ENCODE measurements at places on chromosomes 12 and 14.

DNA sequence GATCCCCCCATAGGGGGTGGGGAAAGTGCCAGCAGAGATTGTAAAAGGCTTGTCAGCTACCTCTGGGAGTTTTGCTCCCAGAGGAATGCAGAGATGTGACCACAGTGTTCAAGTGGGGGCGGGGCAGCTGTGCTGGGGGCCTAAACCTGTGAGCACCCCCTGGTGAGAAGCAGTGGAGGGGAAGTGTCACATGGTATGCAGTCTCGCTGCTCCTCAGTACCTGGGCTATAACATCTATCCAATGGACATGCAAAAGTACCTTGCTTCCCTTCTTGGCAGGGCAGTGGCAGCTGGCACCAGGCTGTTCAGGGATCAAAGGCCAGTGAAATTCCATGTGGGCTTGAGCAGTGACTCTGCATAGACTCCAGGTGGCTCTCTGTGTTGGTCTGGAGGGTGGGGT is 20.3 kb downstream of the OR4K2 start:
- H3K4me3 ChIP-seq, result no peak overlapping the region
- H3K4me1 ChIP-seq, result no peaks in the 10 kb centered on the region
- no peak overlapping the region for H3K27ac ChIP-seq
- no peaks in the 10 kb centered on the region for H3K27me3 ChIP-seq
- H3K36me3 ChIP-seq, result no peaks in the 10 kb centered on the region
- DNase-seq, result no peak

DNA sequence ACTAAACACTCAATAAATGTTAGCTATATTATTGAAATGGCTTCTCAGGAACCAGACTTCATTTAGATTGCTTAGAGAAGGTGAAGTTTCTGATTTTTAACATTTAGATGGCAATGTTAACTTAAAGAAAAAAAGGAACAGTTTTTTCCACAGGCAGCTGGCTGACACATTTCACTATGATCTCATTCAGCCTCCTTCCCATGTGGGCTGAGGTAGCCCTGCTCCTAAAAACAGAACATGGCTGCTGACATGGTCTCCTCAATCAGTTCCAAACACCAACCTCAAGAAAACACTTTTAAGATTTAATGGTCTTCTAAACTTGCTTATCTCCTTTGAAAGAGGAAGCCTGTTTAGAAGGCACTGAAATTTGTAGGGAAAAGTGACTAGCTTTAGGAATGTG is 23.8 kb downstream of the GNS start:
- H3K4me1 ChIP-seq, result no peaks in the 10 kb centered on the region
- no peak for DNase-seq
- H3K27ac ChIP-seq, result no peak overlapping the region
- H3K4me3 ChIP-seq, result no peak overlapping the region
- H3K27me3 ChIP-seq, result no peaks in the 10 kb centered on the region

DNA sequence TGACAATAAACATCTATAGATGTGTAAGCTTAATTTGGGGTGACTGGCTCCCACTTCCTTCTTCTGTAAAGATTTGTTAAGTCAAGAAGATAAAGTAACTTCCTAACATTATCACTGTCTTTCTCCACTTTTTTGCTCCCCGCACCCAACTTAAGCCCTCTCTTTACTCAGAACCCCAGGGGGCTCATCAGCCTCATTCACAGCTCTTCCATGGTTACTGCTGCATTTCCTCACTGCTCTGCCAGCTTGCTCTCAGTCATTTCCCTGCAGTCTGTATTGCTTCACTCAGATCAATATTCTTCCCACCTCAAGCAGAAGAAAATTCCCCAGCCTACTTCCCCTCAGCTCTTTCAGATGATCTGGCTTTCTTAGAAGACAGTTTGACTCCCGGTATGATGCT is 102.0 kb downstream of the PIK3C2G start:
- H3K27ac ChIP-seq, result no peak overlapping the region
- DNase-seq, result no peak
- H3K36me3 ChIP-seq, result no peaks in the 10 kb centered on the region
- no peaks in the 10 kb centered on the region for H3K27me3 ChIP-seq
- H3K4me1 ChIP-seq, result no peaks in the 10 kb centered on the region

DNA sequence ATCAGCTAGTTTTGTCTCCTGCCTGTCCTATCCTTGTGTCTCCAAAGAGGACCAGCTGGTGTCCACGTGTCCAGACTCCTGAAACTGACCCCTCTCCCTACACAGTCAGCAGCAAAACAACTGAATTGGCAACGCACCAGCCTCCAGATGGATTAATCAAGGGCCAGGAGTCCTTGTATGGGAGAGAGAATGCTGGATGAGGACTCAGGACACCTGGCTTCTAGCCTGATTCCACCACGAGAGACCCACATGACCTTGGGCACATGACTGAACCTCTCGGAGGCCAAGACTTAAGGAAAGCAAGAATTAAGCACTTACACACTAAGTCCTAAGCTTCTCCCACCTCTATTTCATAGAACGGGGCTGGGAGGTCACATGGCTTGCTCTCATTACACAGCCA is 60.4 kb upstream of the CMKLR1 start:
- H3K36me3 ChIP-seq, result no peaks in the 10 kb centered on the region
- DNase-seq, result peak; percentile 31
- H3K4me1 ChIP-seq, result peaks cover 8% of the 10 kb centered on the region

GRCh38 chr12:16335838-16336237 is 11.6 kb upstream of the MGST1 start:
- no peaks in the 10 kb centered on the region for H3K36me3 ChIP-seq
- DNase-seq, result no peak
- H3K4me3 ChIP-seq, result no peak overlapping the region
- no peak overlapping the region for H3K27ac ChIP-seq
- no peaks in the 10 kb centered on the region for H3K4me1 ChIP-seq
- no peaks in the 10 kb centered on the region for H3K27me3 ChIP-seq

DNA sequence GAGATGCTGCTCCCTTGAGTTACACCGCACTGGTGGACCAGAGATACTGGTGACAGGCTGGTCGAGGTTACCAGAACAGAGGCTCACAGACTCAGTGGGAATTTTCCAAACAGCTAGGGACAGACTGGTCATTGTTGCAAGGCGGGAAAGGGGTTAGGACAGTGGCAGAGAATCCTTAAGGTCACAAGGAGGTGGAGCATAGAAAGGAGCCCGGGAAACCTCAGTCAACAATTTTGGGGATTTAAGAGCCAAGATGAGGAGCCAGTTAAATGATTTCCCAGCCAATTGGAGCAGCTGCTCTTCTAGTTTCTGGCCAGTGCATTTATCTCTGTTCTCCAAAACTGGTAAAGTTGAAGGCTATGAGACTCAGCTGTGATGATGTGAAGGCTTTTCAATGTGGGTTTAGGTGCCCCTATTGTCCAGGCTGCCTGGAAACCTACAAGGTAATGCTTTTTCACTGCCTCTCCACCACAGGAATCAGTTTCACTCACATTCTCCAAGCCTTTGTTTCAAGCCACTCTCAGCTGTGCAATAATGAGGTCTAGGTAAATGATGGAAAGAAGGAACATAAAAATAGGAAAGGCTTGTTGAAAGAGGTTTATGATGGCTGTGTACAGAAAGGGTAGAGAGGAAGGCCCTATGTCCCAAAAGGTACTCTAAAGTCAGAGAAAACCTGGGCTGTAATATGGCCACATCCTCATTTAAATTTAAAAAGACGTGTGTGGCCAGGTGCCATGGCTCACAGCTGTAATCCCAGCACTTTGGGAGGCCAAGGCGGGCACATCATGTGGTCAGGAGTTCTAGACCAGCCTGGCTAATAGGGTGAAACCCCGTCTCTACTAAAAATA is 7.0 kb upstream of the TNS2 start:
- no peak overlapping the region for H3K4me3 ChIP-seq
- H3K36me3 ChIP-seq, result peaks cover 39% of the 10 kb centered on the region
- H3K27ac ChIP-seq, result peak overlapping the region; percentile 99
- no peaks in the 10 kb centered on the region for H3K27me3 ChIP-seq
- H3K4me1 ChIP-seq, result no peaks in the 10 kb centered on the region
- DNase-seq, result no peak

GRCh38 chr12:32089156-32089555 is 17.5 kb upstream of the BICD1 start:
- no peak overlapping the region for H3K27ac ChIP-seq
- no peaks in the 10 kb centered on the region for H3K36me3 ChIP-seq
- H3K27me3 ChIP-seq, result no peaks in the 10 kb centered on the region
- no peak overlapping the region for H3K4me3 ChIP-seq
- no peak for DNase-seq

DNA sequence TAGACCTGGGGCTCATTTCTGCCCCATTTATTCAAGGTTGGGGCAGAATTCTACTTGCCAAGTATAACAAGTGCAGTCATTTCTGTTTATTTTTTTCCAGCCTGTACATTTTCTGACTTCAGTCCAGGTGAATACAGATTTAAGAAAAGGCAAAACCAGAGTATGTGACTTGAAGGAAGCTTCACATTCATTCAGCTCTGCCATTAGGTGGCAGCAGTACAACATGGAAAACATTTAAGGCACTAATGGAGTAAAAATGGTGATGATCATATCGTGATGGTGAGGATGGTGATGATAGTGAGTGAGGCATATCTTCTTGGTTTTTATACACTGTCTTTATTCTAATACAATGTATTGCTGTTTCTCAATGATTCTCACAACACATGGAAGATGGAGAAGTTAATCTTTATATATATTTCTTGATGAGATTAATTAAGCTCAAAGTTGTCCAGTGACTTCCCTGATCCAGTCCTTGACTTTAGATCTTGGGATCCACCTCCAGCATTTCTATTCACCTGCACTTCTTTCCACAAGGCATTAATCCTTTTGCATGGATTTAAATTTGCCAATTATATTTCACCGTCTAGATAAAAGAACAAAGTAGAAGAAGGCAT is 176.7 kb upstream of the SEL1L start:
- no peak for DNase-seq
- H3K36me3 ChIP-seq, result no peaks in the 10 kb centered on the region
- H3K27me3 ChIP-seq, result no peaks in the 10 kb centered on the region
- no peak overlapping the region for H3K4me3 ChIP-seq

GRCh38 chr12:117513353-117513752 is 151.9 kb upstream of the NOS1 start:
- H3K36me3 ChIP-seq, result no peaks in the 10 kb centered on the region
- no peak overlapping the region for H3K4me3 ChIP-seq
- H3K27me3 ChIP-seq, result no peaks in the 10 kb centered on the region
- H3K27ac ChIP-seq, result no peak overlapping the region

DNA sequence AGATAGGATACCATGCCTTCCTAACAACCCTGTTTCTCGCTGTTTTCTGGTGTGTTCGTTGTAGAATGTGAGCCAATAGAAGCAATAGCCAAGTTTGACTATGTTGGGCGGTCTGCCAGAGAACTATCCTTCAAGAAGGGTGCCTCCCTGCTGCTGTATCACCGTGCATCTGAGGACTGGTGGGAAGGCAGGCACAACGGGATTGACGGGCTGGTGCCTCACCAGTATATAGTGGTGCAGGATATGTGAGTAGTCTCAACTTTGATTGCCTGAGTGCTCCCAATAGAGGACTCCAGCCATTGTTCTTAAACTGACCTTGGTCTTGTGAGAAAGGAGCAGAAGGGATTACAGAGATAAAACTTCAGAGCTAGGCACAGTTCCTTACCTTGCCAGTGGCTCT is 96.2 kb downstream of the KICS2 start:
- no peaks in the 10 kb centered on the region for H3K27me3 ChIP-seq
- H3K4me1 ChIP-seq, result no peaks in the 10 kb centered on the region
- H3K4me3 ChIP-seq, result no peak overlapping the region

- H3K27me3 ChIP-seq, result no peaks in the 10 kb centered on the region
- no peaks in the 10 kb centered on the region for H3K4me1 ChIP-seq
- H3K4me3 ChIP-seq, result no peak overlapping the region
- DNase-seq, result no peak
- H3K27ac ChIP-seq, result no peak overlapping the region
These were observed 73.1 kb downstream of the ATXN7L3B start for GRCh38 chr12:74610711-74611110.

DNA sequence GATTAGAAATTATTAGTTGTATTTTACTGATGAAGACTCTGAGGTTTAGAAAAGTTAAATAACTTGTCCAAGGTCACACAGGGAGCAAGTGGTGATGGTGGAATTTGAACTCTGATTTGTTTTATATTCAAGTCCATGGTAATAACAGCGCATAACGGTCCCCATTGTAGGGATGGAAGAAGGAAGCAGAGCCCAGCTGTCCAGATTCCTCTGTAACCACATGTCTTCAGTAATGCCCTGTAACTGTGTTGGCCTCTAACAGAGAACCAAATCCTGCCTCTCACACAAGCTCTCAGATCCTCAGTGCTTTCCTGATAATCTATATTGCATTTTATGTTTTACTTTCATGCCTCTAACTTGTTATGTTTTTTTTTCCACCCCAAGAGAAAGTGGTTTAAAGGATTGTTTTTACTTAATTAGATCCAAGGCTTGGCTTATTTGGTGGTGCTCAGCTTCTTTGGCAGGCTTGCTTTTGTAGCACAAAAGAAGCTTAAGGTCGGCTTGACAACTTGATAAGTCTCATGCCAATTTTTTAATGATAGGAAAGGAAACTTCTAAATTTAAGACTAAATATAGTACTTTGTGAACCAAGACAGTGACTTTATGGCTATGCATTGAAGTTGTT is 105.1 kb upstream of the SEL1L start:
- no peaks in the 10 kb centered on the region for H3K4me1 ChIP-seq
- DNase-seq, result no peak
- no peaks in the 10 kb centered on the region for H3K36me3 ChIP-seq
- no peaks in the 10 kb centered on the region for H3K27me3 ChIP-seq
- no peak overlapping the region for H3K27ac ChIP-seq
